ENCODE measurements at places on chromosomes 13 and 19.
A peak's percentile ranks its signal among the peaks of the same experiment; 100 is the strongest.

GRCh38 chr13:65943024-65943423 is 1287.1 kb downstream of the PCDH9 start:
- DNase-seq = no peak

DNA sequence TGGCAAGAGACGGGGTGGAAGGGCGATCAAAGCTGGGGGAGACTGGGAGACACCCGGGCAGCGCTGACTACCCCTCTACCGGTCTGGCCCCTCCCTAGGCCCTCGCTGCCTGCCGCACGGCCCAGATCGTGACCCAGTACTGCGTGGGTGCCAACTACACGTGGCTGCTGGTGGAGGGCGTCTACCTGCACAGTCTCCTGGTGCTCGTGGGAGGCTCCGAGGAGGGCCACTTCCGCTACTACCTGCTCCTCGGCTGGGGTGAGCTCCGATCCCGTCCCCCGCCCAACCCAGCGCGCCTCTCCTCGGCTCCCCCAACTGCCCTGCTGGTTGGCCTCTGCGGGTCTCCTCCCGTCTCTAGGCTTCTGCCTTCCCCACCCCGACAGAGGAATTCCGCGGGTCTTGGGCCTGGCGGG is 8.8 kb downstream of the GIPR start:
- DNase-seq = no peak

GRCh38 chr13:39501702-39502324 is 101.2 kb downstream of the LHFPL6 start:
- no peak for DNase-seq

- peak; percentile 95 for DNase-seq
Observed at GRCh38 chr19:9945319-9945966, 9.1 kb upstream of the OLFM2 start.

- no peak for DNase-seq
Observed at GRCh38 chr19:35142606-35143230, 337 bp upstream of the FXYD7 start.

- no peak for DNase-seq
Observed at GRCh38 chr13:100333141-100333540, 244.2 kb downstream of the PCCA start.

DNA sequence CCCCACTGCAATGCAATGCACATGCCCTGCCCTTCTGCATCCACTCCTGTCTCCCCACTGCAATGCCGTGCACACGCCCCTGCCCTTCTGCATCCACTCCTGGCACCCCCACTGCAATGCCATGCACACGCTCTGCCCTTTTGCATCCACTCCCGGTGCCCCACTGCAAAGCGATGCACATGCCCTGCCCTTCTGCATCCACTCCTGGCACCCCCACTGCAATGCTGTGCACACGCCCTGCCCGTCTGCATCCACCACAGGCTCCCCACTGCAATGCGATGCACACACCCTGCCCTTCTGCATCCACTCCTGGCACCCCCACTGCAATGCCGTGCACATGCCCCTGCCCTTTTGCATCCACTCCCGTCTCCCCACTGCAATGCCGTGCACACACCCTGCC is 98.1 kb downstream of the KCTD15 start:
- DNase-seq = no peak

GRCh38 chr13:83732755-83733154 is 149.5 kb downstream of the SLITRK1 start:
- no peak for DNase-seq

DNA sequence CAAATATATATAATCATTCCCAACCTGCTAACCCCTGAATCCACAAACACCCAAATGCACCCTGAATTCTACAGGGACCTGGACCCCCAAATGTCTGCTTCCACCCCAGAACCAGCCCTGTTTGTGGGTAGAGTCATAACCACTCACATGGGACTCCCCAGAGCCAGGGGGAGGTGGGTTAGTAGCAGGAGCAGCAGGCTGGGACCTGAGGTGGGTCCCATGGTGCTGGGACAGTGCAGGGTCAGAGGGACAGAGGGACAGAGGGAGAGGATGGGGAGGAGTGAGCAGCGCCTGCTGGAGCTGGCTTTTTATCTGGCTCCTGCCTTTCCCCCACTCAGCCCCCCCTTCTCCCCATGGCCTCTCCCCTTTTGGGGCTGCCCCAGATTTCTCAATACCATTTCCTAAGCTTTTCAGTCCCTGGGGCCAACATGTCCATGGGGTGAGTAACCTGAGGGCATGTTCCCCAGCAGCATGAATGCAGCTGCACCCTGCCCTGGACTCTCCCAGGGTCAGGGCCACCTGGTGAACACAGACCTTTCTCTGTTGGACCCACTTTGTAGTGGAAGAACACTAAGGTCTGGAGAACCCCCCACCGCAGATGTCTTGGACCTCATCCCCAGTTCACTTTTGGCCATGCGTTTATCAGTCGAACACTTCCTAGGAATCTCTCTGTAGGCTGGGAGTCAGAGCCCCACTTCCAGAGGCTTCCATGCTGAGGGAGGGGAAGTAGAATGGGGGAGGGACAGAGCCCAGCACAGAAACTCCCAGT is at the start of gene C3:
TSS of gene C3 (minus strand) at position 282 of the 769 bp plus-strand sequence. CDS start at position 221, 61 bp downstream.
- no peak for DNase-seq

DNA sequence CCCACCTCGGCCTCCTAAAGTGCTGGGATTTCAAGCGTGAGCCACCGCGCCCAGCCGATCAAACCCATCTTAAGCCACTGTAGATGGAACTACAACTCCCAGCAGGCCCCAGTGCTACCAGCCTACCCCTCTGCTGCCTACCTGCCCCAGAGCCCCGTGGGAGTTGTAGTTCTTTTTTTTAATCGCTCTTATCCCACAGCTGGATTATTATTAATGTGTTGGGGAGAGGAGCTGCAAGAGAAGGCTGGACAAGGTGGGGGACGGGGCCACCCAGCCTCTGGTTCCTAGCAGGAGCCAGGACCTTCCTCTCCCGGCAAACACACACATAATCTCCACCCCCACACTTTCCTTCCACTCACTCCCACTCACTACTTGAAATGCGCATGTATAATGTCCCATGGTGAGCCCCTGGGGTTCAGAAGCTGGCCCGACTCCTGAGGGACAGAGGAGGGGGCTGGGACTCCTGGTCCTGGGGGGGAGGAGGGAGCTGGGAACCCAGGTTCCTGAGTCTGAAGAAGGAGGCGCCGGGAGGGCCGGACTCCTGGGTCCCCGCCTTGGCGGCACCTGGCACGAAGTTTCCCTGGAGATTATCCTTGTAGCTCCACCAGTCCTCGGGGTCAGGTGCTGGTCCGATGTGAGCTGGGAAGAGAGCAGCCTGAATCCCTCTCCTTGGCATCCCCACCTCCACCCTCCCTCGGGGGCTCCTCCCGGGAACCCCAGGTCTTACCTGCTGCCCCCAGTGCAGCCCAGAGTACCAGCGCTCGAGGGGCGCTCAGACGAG is 958 bp downstream of the CA11 start:
- DNase-seq = no peak

GRCh38 chr19:5632657-5633056 is 9.8 kb downstream of the SAFB start:
- DNase-seq = no peak

GRCh38 chr19:7862413-7862951 is 11.7 kb downstream of the PRR36 start:
- DNase-seq = peak; percentile 84

DNA sequence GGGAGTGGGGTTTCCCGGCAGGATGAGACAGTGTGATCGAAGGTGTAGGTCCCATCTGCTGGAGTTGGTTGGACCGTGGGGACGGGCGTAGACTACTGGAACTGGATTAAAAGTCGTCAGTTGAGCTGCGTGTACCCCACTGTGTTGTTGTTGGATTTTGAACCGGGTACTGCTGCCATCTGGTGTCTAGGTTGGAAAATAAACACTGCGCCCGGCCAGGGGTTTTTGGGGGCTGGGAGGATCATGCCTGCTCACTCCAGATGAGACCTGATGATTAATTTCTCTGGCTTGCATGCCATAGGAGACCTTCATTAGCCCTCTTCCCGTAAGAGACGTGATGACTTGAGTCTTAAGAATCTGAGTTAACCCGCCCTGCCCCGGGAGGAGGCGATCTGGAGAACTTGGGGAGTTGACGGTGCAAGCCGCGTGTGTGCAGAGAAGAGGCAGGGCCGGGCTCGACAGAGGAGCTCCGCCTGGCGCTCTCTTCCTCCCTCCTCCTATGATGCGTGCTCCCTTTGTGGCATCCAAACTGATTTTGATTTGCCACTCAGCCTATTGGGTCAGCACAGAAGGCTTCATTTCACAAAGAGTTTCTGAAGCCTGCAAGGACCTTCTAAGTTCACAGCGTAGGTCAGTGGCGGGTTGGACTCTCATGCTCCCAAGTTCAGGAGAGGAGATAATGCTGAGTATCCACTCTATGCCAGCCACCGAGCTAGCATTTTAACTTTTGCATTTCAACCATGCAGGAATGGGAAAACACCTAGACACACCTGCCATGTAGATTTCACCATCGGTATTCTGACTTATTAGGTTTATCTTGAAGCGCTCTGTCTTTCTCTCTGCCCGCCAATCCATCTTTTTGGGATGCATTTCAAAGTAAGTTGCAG is 2.7 kb downstream of the UHRF1 start:
- peak; percentile 81 for DNase-seq

DNA sequence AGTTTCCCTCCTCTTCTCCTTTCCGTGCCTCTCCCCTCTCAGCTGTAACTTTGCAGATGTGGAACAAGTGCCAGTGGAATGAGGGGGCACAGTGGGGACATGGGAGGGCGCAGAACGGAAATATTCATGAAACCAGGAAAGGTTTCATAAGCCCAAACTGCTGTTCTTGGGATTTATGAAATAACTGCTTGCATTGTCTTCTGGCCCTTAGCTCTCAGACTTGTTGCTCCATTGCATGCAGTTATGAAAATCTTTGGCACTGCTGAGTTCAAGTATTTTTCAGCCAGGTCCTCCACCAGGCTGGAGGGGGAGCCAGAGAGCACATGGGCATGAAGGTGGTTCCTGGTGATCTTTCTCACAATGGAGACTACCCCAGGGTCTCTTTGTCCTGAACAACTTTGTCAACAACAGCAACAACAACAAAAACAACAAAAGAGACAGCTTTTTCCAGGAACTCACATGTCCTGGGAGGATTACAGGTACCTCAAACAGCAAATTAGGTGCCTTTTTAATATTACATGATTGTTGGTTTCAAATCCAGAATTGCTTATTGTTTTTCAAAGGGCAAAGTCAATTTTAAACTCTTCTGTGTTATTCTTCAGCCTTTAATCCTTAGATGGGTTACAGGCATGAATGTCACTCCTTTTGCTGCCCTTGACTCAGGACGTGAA is 1.5 kb downstream of the RGCC start:
- DNase-seq = no peak

DNA sequence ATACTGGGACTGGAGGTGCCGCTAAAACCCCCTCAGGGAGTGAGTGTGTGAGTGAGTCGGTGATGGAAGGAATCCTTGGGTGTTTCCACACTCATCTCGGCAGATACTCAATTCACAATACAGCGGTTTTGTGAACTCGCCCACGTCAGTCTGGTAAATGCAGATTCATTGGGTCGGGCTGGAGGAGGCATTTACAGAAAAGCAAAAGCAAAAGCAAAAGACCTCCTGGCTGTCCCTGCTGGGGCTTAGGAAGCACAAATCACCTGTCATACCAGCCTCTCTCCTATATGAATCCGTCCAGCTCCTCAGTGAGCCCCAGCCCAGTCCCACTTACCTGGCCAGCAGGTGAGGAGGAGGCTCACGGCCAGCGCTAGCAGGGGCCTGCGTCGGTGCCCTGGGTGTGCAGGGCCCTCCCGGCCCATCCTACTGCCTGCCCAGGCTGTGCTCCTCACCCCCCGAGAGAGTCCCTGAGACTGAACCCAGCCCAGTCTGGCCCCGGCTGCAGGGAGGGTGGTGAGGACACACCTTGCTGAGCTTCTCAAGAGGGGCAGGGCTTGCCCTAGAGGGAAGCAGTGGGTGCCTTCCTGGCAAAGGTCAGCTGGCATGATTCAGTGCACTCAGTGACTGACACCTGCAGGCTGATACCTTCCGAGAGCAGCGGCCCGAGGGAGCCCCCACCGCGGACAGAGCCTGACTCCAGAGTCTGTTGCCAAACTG is at the start of gene MUC16:
TSS of gene MUC16 (minus strand) at position 475 of the 717 bp plus-strand sequence.
- DNase-seq = no peak

GRCh38 chr19:41714598-41714997 is 6.2 kb downstream of the CEACAM5 start:
- peak; percentile 15 for DNase-seq

DNA sequence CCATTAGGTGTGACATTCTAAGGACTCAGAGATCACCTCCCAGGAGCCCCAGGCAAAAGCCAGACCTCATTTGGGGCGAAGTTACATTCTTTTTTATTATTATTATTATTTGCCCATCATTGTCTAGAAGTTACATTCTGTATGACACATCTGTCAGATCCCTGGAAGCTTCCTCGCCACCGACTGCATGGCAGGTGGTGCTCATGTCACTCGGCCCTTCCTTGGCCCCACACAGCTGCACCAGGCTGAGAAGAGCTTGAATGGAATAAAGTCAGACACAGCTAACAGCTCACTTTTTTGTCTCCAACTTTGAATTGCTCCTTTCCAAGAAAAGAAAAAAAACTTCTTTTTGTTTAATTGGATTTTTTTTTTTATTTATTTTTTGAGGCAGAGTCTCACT is 41.4 kb upstream of the LDLR start:
- no peak for DNase-seq

DNA sequence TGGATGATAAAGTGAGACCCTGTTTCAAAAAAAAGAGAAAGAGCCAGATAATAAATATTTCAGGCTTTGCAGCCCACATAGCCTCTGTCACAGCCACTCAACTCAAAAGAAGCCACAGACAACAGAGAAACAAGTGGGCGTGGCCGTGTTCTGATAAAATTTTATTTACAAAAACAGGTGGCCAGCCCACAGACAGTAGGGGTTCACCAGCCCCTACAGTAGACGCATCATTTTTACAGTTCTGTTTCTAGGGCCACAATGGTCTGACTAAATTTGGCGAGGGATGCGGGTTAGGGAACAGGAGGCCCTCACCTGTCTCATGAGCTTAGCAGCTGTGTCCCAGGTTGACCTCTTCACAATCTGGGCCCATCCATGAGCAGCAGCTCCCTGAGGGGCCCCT is 59.5 kb downstream of the ARHGEF18 start:
- no peak for DNase-seq

Measured in left forelimb (tissue), 1 donor.